ENCODE measurements at places on chromosomes 5 and 9. TPM values are rescaled to one million over a fixed set of nuclear protein-coding genes. Genes with fewer than 3 reads are reported as not detected.

Gene CDHR2
- total RNA-seq = not detected

Gene EIF4E1B
- not detected for total RNA-seq

Gene CDH6
- 7.4 TPM for total RNA-seq

Gene KCNV2
- not detected for total RNA-seq

Gene MUSK
- not detected for total RNA-seq

Gene VCAN
- total RNA-seq = 1,493 TPM

Gene SPACA9
- total RNA-seq = 2.7 TPM

Gene AQP3
- total RNA-seq = 1.9 TPM

Gene MLANA
- total RNA-seq = not detected

Gene FAM114A2
- 34.7 TPM for total RNA-seq

Gene ADAM19
- 11.2 TPM for total RNA-seq

Gene ADAMTSL1
- 179 TPM for total RNA-seq
